Renal pelvis (tissue), 12 donors: ENCODE measurements at places on chromosomes 13 and 19. TPM values are rescaled to one million over a fixed set of nuclear protein-coding genes. Genes with fewer than 3 reads are reported as not detected.
A peak's percentile ranks its signal among the peaks of the same experiment; 100 is the strongest.

- DNase-seq: no peak
These were observed 100.2 kb downstream of the ENOX1 start for GRCh38 chr13:43686557-43686956.

GRCh38 chr13:107102676-107103075 lies 534.7 kb upstream of the ARGLU1 start:
- DNase-seq: no peak

DNA sequence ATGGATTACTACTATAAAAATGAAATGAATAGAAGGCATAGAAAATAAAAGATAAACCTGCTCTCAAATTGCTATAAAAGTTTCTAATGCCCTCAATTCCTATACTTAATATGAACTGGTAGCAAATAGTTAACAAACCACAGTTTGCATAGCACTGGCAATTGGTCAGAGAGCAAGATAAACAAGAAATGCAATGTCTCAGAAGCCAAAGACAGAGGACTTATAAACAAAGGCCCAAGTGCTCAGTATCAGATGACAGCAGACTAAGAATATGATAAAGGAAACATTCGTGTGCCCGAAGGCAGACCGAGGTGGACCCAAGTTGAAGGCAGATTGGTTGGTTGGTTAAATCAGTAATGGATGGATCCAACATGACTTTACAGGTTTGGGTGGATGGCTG lies 50.6 kb downstream of the IPO5 start:
- DNase-seq: no peak

DNA sequence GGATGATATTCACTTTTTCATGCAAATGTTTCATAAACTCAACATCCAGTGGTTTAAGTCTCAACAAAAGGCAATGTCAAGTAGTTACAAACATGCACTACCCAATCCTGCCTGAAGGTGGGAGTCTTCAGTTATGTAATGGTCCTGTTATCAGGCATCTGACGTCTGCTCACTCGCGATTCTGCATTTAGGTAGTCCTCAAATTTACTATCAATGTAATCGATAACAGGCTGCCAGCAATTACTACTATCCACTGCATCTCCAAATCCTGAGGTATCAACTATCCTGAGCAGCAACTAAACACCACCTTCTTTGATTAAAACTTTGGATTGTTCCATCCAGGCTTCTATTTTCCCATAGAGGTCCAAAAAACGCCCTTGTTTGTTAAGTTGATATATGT lies 51.2 kb downstream of the NLRP12 start:
- peak; percentile 41 for DNase-seq

DNA sequence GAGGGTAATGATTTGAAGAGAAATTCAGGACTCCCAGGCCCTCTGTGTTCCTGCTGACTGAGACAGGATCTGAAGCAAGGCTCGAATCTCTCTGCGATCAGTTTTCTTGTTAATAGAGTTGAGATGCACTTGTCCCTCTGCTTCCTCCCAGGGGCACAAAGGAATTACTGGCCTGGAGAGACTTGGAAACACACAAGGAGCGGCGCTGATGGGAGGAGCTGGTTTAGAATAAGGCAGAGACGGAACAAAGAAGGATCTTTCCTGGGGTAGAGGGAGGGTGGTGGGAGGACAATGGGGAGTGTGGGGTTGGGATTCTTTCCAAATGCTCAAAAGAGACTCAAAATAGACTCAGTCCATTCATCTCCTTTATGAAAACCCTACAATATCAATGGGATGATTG lies 719.1 kb downstream of the UQCRFS1 start:
- no peak for DNase-seq

- DNase-seq: no peak
These were observed 335.5 kb downstream of the TBC1D4 start for GRCh38 chr13:75146436-75146835.

The TLE6 gene
- 8.4 TPM for polyA plus RNA-seq

The NLRP4 gene
- not detected for polyA plus RNA-seq

The ZNF20 gene
- polyA plus RNA-seq: 10.7 TPM
